ENCODE measurements at places on chromosomes 2 and 18. TPM values are rescaled to one million over a fixed set of nuclear protein-coding genes. Genes with fewer than 3 reads are reported as not detected.

Gene L3MBTL4
- total RNA-seq = 7.6 TPM

Gene PLEKHH2
- total RNA-seq = 5.1 TPM

Gene SERPINB2
- 1.6 TPM for total RNA-seq

Gene TEKT4
- not detected for total RNA-seq

Gene TRABD2A
- 2.2 TPM for total RNA-seq

DNA sequence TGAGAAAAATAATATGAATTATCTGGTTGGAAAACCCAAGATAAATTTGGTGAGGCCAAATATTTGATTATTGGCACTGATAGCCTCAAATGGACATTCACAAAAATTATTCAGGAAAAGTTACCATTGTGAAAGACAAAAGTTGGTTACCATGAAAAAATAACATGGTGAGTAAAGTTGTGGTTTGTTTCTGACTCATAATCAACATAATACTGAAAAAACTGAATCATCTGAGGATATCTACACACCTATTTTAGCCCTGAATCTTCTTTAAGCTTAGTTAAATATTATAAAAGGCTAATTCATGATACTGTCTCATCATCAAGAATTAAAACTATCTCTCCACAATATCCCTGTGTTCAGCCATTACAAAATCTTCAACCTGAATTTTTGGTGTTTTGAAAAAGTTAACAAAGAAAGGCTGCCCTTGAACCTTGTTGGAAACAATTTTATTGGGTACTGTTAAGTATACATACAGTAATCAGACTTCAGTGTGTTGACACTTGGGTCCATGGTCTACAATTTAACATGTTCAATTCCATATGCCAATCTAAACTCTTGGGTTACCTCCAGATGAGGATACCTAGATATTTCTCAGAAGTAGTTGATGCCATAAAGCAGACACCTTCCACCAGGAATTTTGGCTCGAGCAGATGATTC lies 607.5 kb upstream of the SLC39A10 start:
- DNase-seq = no peak

DNA sequence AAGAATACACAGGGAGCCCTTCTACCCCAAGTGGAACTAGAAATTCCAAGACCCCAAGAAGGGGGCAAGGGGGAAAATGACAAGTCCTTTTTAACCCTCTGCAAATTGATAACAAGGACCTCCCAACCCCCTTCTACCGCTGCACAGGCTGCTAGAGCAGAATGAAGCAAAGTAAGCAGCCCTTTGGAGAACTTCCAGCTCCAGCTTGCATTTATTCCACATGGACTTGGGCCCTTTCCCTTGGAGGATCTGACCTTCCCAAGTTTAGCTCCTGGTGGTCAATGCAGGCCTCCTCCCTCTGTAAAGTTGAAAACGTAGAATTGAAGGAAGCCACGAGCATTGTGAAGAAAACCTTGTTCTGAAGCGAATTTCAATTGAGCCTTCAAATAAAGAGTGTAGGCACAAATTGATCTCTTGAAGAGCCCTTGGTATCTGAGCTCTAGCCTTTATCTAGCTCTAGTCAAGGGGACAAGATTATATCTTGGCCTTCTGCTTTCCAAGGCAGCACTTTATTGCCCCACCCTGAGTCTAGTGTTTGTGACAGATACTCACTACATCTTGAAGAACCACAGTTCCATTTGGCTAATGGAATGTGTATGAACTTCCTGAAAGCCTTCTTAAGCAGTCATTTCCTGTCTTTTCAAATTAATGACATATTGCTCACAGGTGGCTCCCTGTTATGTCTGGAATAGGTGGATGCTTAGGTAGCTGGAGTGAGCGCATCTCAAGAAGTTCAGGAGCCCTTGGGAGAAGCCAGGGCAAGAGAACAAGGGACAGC lies 37.2 kb downstream of the SLC14A2 start:
- no peak for DNase-seq

DNA sequence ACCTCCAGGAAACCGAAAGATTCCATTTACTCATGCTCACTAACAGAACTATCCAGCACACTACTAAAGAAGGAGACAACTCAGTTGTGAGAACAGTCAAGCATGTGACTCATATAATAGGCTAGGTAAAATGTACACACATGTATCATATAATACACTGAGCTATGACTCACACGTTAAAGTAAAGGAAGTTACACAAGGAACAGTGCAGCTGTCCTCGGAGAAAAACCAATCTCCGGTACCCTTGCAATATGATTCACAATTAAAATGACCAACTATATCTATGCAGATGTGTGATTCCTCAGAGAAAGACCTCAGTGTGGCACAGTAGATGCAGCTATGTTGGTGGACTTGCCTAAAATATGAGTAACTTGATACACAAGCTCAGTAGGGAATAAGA lies 76.5 kb downstream of the STRN start:
- peak; percentile 65 for DNase-seq

GRCh38 chr18:79513381-79514081 lies 117.8 kb downstream of the NFATC1 start:
- no peak for DNase-seq

DNA sequence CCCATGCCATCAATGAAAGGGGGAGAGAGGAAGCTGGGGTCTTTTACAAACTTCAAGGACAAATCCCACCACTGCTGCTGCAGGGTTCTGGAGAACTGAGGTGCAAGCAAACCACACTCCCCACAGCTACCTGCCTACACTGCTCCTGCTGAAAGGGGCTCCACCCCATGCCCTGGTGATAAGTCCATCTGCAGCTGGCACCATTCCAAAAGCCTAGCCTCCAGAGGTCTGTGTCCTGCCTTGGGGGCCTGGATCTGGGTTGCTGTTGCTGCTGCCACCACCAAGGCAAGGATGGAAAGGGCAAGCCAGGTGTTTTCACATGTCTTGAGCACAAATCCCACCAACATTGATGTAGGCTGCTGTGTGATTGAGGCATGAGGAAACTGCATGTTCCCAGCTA lies 97.4 kb upstream of the UBE2E3 start:
- DNase-seq = no peak

- DNase-seq = no peak
These were observed 93.3 kb downstream of the CDH20 start for GRCh38 chr18:61426492-61427053.
